ENCODE measurements at places on chromosomes 7 and 10.

- no peak for DNase-seq
Observed at GRCh38 chr10:72068901-72069446, 19.4 kb downstream of the SPOCK2 start.

- DNase-seq = no peak
Observed at GRCh38 chr7:1059200-1060091, 15.1 kb downstream of the GPR146 start.

- DNase-seq = no peak
Observed at GRCh38 chr10:67697724-67698131, 1.7 kb upstream of the CTNNA3 start.

DNA sequence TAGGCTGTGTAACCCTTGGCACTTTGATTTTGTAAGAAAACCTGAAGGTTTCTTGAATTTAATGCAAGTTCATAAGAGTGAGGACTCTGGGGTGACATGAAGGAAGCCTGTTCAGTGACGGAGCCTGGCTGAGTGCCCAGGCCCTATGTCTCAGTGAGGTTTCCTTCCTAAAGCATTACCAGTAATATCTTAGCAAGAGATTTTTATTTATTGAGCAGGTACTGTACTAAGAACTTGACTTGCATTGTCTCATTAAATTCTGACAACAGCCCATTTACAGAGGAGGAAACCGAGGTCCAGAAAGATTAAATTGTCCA, 197.2 kb downstream of the HECW1 start:
- DNase-seq = no peak

DNA sequence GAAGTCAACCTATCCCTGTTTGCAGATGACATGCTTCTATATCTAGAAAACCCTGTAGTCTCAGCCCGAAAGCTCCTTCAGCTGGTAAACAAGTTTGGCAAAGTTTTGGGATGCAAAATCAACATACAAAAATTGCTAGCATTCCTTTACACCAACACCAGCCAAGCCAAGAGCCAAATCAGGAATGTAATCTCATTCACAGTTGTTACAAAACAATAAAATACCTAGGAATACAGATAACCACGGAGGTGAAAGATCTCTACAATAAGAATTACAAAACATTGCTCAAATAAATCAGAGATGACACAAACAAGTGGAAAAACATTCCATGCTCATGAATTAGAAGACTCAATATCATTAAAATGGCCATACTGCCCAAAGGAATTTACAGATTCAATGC, 50.4 kb upstream of the ZNF365 start:
- DNase-seq = no peak

DNA sequence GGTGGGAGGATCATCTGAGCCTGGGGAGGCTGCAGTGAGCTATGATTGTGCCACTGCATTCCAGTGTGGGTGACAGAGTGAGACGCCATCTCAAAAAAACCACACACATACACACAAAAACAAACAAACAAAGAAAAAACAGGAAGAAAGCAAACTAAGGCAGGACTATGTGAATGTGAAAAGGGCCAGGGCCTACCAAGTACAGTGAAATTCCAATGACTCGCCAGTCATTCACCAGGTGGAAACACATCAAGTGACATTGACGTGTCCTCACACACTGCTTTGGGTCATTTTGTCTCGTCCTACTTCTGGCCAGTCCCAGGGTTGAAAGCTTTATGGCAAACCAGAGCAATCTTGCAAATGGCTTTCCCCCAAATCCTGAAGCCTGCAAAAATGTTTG, 79.9 kb downstream of the HIP1 start:
- no peak for DNase-seq

DNA sequence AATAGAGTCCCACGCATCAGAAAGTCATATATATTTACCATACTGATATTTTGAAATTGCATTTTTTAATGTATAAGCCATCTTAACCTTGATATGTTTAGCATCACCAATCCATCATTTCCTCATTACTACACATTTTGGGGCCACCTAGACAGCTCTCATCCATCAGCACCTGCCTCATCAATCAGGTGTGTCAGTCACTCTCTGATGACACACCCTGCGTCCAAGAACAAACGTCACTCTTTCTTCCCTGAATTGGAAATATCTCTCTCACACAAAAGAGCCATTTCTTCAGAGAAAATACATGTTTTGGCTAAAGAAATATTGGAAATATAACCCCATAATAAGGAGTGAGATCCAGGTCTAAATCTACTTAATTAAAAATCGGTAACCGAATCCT, 38.9 kb upstream of the RSU1 start:
- no peak for DNase-seq

DNA sequence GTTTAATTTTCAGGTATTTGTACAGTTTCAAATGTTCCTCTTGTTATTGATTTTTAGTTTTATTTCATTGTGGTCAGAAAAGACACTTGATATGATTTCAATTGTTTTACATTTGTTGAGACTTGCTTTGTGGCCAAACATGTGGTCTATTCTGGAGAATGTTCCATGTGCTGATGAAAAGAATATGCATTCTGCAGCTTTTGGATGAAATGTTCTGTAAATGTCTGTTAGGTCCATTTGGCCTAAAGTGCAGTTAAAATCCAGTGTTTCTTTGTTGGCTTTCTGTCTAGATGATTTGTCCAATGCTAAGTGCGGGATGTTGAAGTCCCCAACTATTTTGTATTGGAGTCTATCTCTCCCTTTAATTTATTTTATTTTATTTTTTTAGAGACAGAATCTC, 70.5 kb downstream of the ZNF503 start:
- DNase-seq = no peak

GRCh38 chr7:124655990-124656389, 109.6 kb downstream of the GPR37 start:
- DNase-seq = no peak

GRCh38 chr7:101151908-101152651, 2.2 kb upstream of the AP1S1 start:
- DNase-seq = no peak

- no peak for DNase-seq
Observed at GRCh38 chr7:81161451-81162075, 242.7 kb upstream of the SEMA3C start.

DNA sequence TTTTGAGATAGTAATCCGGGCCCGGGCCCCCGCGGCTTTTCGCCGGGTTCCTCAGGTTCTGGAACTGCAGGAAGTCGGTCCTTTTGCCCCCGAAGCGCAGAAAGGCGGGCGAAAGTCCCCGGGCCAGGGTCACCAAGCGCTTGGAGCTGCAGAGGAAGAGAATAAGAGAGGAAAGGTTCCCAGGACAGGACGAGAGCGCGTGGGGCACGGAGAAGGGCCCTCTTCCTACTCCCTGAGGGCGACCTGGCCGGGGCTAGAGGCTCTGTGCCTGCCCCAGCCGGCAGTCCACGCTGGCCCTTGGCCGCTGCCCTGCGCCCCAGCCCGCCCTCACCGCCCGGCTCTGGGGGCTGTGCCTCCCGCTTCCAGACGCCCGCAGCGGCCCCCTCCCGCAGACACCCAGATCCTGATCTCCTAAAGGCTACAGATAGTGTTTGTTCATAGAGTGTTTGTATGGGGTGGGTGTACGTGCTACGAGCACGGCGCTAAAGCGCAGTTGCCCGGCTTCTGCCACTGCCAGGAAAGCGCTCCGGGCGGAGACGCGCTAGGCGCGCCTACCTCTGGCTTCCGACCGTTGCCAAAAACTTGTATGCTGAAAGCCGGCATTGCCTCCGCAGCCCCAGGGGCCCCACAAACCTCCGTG, 3.2 kb downstream of the HPSE2 start:
- peak; percentile 30 for DNase-seq

- DNase-seq = no peak
Observed at GRCh38 chr7:114786455-114786854, 135.4 kb upstream of the MDFIC start.

DNA sequence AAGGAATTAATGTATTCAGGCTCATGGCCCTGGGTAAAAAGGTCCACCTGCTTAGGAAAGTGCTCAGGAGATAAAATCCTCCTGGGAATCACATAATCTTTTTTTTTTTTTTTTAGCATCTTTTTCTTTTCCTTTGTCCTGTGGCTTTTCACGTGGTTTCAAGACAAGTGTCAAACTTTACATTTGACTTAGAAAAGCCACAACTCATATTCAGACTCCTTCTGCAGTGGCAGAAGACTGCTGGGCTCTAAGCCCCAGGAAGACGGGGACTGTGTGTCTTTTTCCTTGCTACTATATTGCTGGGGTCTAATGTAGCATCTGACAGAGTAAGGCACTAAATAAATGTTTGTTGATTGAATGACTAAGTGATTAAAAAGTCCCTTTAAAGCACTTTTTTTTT, 127.5 kb upstream of the ANKRD1 start:
- DNase-seq = no peak

DNA sequence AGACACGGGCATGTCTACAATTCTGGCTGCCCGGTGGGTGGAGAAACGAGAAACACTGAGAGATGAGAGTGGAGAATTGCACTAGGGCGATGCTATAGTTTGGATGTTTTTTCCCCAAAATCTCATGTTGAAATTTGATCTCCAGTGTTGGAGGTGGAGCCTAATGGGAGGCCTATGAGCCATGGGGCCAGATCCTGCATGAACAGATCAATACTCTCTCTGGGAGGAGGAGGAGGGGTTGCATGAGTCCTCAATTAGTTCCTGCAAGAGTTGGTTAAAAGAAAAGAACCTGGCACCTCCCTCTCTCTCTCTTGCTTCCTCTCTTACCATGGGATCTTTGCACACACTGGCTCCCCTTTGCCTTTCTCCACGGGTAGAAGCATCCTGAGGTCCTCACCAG, 299.1 kb downstream of the CALN1 start:
- DNase-seq = no peak

DNA sequence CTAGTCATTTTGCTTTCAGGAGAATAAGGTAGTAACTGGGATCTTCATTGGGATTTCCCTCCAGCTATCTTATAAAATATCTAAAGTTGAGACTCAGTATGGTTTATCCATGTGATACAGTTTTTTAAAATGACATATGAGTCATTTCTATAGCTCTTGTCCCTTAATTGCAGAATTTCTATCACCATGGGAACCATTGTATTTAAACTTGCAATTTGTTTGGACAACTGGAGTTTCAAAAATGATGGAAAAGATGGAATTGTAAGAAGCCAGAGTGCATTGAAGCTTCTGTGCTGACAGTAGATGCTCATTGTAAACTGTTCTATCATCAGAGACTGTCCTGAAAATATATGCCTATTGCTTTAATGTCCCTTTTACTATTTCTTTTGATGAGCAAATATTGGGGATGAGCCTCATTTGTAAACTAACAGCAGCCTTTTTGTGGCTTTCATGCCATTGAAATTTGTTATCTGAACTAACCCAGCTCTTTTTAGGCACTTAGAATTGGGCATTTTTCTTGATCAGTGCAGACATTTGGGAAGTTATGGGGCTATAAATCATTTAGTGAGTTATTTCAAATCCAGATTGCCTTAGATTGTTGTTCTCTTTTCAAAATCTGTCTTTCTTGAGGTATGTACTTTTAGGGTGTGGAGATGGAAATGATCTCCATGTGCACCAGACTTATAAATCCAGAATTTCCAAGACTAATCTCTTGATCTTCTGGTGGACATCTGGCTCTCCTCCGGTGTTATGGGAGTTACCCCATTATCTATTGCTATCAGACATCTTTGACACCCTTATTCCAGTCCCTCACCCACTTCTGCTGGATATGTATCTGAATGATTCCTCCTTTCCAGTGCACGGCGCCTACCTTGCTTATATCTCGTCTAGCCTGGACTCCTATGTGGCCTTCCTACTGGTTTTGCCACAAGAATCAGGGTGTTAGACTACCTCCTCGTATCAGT, 159.0 kb downstream of the SND1 start:
- no peak for DNase-seq

GRCh38 chr7:12982178-12982577, 294.7 kb downstream of the ARL4A start:
- DNase-seq = no peak

DNA sequence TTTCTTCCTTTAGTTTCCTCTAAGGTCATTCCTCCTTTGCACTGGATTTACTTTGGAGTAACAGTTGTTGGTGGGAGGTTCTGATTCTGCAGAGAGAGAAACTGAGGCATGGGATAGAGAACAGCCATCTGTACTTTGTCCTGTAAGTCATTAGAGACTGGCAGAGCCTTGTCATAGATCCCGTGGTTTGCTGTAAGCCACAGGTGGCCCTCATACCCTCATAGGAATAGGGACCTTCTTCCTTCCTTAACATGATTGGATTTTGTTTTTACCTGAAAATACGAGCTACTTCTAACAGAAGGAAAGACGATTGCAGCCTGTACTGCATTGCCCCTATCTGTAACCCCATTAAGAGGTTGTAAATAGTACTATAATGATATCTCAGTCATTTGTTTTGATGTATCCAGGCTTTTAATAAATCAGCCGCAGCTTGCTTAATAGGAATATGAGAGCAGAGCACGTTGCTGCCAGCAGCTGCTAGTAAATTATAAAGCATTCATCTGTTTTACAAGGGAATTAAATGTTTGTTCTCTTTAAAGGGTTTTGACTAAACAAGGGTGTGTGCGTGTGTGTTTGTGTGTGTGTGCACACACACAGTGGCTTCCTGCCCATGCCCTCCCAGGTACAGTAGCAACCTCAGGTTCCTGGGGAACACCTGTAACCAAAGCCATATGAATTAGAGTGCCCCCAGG, 249.8 kb downstream of the AUTS2 start:
- DNase-seq = no peak

GRCh38 chr7:92668564-92668963, 78.4 kb upstream of the FAM133B start:
- no peak for DNase-seq

DNA sequence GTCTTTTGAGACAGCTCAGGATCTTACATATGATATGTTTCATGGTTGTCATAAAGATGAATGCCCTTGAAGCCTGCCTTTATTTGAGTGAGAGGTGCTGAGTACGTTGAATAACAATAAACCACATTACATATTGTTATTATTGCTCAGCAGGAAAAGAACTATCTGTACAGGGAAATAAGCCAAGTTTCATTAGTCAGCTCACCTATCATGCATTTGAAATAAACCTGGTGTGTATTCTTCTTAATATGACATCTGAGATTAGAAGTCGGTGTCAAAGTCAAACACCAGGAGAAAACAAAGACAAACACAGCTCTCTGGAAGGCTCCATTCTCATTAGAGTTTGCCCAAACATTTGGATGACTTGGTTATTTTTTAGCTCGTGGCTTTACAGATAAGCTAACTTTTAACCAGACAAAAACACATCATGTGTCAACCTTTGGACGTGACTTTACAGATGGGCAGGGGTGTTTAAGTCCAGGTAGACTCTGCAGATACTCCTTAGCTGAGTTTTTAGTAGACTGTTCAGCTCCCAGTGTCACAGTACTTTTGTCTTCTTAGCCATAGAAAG, 71.2 kb upstream of the AOAH start:
- no peak for DNase-seq
